ENCODE measurements at places on chromosomes 1 and 21.

DNA sequence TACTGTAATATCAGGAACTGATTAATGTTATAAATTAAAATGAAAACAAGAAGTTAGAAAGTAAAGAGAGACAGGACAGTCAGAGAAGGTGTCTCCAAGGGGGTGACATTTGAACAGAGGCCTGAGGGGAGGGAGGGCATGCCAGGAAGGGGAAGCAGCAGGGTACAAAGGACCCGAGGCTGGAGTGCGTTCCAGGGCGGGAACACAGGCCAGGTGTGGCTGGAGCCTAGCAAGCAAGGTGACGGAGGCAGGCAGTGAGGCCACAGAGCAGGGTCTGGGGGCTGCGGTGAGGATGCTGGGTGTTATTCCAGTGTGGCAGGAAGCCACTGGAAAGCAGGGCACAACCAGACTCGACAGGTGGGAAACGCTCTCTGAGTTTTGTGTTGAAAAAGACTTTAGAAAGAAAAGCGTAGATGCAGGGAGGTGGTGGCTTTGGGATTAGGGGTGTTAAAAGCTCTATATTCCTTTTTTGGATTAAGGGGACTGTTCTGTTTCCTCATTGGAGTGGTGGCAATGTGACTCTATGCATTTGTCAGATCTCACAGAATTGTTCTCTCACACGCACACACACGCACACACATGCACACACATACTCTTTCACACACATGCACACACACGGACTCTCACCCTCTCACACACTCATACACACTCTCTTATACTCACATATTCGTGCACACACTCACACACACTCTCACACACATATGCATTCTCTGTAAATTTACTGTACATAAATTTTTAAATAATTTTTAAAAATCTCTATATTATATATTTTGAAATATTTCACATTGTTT is 124.5 kb downstream of the GLIS1 start:
- DNase-seq, result no peak

DNA sequence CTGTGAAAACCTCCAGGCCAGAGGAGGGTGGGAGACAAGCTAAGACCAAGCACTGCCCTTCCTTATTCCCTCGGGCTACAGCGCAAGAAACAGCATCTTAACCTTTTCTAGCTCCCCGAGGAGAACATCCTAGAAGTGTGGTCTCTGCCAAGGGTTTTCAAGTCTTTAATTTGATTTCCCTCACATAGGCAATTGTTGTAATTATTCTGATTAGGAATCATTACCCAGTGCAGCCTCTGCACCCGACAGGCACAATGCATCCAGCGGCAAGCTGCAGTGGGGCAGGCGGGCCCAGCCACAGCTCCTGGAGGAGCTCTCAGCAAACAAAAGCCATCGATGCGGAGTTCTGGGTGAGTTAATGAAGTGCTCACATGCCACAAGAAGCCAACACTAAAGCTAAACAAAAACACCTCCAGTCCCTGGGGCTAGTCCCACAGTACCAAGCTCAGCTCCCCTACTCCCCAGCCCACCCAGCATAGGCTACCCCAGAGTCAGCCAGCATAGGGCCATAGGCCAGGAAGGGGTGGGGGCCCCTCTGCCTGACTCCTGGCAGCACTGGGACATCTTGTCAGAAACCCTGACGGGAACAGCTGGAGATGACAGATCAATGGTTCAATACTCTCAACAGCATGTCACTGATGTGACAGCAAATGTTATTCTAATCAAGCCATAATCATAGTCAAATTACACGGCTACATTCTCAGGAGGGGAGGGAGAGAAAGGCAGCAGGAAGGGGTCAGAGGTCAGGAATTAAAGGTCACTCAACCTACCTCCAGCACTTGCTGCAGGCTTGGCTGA is 42.5 kb downstream of the ERI3 start:
- DNase-seq, result no peak

GRCh38 chr1:82795508-82796149 is 994.9 kb downstream of the ADGRL2 start:
- DNase-seq, result no peak

DNA sequence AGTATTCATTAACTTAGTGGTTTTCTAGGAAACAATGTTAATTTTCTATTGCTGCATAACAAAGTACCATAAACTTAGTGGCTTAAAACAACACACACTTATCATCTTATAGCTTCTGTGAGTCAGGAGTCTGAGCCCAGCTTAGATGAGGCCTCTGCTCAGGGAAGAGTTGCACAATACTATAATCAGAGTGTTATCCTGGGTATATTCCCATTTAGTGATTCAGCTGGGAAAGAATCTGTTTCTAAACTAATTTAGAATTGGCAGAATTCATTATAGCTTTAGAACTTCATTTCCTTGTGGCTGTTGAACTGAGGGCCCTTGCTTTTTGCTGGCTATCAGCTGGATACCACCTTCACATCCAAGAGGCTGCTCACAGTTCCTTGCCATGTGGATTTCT is 515.5 kb downstream of the BRINP3 start:
- no peak for DNase-seq

- DNase-seq, result peak; percentile 12
Measured at GRCh38 chr1:6785728-6786505, 663 bp downstream of the CAMTA1 start.

DNA sequence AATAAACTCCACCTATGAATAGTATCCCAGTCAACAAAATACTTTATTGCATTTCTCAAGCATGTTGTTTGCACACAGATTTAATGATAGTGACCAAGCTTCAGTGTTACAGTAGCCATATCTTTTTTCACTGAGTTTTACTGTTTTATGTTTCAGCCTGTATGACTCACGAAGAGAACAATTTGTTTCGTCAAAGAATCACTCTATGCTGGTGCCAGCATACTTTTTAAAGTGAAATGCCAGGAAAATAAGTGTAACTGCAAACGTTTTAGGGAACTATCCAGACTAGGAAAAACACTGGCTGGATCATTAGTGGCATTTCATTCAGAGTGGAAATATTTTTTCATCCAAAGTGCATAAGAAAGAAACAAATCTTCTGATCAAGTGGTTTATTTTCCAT is 210.8 kb downstream of the COL11A1 start:
- DNase-seq, result no peak
